ENCODE measurements at places on chromosomes 12 and 14.

- no peak for DNase-seq
These were observed 23.8 kb upstream of the TBC1D30 start for GRCh38 chr12:64800640-64801039.

DNA sequence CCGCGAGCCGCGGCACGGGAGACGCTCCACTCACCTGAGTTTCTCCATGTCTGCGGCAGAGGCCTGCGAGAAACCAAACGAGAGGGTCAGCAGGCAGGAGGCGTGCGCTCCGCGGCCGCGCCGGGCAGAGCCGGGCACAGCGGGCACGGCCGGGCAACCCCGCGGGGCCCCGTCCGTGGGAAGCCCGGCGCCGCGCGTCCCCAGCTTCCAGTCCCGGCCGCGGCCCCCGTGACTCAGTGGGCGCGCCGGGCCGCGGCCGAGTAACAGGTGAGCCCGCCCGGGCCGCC lies 19.4 kb downstream of the BEGAIN start:
- DNase-seq = no peak

GRCh38 chr12:16352481-16352880 lies 5.0 kb downstream of the MGST1 start:
- DNase-seq = no peak

DNA sequence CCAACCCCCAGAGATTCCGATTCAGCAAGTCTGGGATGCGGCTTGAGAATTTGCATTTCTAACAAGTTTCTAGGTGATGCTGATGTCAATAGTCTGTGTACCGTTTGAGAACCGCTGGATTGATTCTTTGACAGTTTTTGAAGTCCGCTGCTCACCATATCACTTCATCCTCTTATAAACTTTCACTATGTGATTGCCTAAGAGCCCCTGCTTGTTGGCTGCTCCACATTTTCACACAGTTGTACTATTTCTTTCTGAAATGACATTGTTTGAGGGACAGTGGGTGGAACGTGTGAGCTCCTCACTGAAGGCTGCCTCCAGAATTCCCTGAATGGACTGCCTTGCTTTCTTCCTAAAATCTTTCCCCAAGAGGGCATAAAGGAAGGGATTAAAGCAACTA lies 7.7 kb downstream of the C3AR1 start:
- DNase-seq = no peak

DNA sequence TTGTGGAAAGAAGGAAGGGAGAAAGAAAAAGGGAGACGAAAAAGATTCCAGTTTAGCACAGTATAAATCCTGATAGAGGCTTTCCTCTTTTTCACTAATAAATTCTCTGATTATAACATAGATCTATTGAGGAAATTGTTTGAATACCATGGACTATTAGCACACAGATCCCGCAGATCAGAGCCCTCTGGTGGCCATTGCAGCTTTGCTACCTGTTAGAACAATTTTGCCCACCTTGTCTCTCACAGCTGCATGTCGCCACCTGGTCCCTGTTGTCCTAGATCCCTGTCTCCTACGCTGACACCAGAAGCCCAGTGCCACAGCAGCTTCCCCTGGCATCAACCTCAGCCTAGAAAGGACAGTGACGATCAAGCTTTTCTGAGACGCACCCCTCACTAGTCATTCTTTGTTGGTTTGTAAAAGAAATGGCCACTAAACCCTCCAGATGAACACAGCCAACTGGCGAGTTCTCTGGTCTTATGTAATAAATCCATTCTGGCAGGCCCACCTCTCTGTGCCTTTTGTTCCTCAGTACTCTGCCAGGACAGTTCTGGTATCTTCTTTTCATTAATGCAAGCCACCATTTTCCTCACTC lies 9.9 kb downstream of the GPHB5 start:
- DNase-seq = no peak

- no peak for DNase-seq
These were observed 629.3 kb upstream of the MDGA2 start for GRCh38 chr14:48304729-48305128.

- DNase-seq = no peak
These were observed 11.8 kb downstream of the CCDC92 start for GRCh38 chr12:123960856-123961255.

DNA sequence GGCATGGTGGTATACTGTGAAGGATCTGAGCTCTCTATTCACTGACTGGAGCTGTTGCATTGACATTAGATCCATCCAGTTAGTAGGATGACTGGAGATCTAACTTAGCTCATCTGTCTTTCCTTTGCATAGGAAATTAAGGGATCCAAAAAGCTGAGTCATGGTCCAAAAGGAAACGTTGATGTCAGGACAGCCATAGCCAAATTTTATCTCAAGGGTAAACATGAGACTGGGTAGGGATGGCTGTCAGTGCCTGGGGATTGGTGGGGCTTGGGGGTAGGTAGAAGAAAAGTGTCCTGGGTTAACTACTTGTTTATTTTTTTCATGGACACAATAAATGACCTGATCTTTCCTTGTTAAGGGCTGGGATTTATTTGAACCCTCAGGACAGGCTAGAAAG lies 4.6 kb downstream of the FAM177A1 start:
- no peak for DNase-seq

DNA sequence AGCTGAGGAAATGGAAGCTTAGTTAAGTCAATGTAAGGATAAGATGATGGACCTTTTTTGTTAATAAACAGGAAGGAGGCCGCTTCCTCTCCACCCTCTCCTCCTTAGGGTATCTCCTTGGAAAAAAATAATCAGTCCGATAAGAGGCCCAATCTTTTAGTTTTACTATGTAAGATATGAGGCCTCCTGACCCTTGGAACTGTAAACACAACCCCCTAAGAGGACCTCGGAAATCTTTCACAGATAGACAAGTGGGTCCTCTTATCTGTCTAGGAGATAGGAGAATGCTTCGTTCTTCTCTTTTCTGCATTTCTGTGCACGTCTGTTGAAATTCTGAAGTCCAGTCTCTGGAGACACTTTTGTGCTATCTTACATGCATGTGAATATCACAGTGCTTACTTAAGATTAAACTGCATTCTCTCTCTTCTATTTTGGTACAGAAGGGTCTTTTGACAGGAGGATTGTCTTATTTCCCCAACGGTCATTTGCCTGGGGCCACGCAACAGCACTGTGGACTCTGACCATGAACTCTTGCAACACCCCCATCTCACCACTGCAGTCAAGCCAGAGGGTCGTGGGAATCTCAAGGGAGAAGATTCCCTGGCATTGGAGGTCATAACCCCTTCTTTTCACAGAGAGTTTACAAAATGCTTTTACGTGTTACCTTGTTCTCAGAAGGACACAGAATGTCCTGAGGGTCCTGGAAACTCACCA lies 313.0 kb upstream of the RTL1 start:
- DNase-seq = no peak

GRCh38 chr12:4293966-4294505 lies 20.5 kb downstream of the CCND2 start:
- no peak for DNase-seq

GRCh38 chr12:57090924-57091637 lies 2.2 kb downstream of the NAB2 start:
- no peak for DNase-seq

DNA sequence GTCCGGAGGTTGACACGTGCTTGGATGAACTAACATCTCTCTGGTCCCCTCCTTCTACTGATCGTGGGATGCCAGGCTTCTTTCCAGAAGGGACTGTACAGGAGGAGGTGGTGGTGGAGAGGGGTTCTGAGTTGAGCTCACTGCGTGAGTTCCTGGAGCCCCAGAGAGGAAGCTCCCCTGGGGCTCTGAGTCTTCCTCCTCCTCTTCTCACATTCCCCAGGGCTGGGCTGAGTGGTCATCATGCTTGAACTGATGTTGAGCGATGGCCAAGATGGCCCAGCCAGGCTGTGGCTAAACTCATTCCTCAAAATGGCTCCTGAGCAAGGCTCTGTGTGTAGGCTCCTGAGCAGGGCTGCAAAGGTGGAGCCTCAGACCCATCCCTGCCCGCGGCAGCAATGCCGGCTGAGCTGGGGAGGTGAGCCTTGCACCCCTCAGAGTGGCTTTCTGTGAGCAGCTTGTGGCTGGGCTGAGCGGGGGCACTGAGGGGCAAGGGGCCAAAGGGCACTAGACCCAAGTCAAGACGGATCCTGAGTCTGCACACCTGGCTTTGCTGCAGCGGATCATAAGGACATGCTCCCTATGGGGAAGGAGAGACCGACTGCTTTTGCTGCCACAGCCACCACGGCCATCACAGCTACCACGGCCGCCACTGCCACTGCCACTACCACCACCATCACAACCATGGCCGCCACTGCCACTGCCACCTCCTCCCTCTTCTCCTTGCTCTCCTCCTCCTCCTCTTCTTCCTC lies 35.4 kb downstream of the MEG3 start:
- DNase-seq = no peak

- DNase-seq = no peak
These were observed 88.9 kb downstream of the SLC2A13 start for GRCh38 chr12:40016980-40017379.

DNA sequence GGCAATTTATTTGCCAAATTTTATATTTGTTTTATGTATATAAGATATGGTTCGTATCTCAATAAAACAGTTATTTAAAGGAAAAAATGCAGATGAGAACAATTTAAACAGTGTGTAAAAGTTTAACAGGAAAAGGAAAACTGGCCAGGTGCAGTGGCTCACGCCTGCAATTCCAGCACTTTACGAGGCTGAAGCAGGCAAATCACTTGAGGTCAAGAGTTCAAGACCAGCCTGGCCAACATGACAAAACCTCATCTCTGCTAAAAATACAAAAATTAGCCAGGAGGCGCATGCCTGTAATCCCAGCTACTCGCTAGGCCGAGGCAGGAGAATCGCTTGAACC lies 22.3 kb downstream of the G2E3 start:
- DNase-seq = no peak

- no peak for DNase-seq
These were observed 13.9 kb upstream of the KRR1 start for GRCh38 chr12:75525263-75525662.

DNA sequence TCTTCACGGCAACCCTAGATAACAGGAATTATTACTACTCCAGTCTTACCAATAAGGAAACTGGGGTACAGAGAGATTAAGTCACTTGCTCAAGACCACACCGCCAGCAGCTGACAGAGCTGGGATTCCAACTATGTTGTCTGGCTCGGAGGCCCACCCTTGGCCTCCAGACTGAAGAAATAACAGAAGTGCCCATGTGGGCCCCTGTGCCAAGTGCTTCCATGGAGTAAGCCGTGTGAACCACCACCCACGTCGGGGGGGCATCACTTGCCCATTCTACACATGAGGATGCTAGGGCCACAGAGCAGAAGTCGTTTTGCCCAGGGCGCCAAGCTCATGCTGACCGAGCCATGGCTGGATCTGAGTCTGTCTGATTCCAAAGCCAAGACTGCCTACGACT lies 926 bp upstream of the CMKLR1 start:
- no peak for DNase-seq

- DNase-seq = no peak
These were observed 21.1 kb upstream of the LGALS3 start for GRCh38 chr14:55107766-55108554.

- no peak for DNase-seq
These were observed 46.3 kb upstream of the ATP2A2 start for GRCh38 chr12:110234755-110235154.
